ENCODE measurements at places on chromosomes 12 and 14.
A peak's percentile ranks its signal among the peaks of the same experiment; 100 is the strongest.

- no peak overlapping the region for H3K4me3 ChIP-seq
- DNase-seq, result no peak
- H3K27me3 ChIP-seq, result no peaks in the 10 kb centered on the region
- H3K36me3 ChIP-seq, result no peaks in the 10 kb centered on the region
Measured at GRCh38 chr12:131011165-131012079, 57.7 kb downstream of the ADGRD1 start.

DNA sequence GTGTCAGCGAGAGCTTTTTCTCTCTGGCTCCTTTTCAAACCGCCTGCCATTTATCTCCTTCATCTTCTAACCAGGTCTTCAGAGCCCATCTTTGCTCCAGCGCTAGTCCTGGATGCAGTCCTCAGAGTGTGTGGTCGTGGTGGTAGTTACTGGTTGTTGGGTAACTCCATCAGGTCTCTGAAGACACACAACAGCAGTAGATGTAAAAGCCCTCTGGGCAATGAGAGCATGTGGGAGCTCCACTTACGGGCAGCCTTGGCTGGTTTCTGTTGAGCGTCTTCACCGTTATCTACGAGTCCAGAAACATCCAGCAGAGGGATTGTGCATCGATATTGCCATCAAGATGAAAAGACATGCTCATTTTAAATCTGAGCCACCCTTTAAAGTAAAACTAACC lies 61.2 kb downstream of the FBXL14 start:
- no peak for DNase-seq
- H3K27ac ChIP-seq, result no peak overlapping the region
- no peak overlapping the region for H3K4me3 ChIP-seq
- H3K4me1 ChIP-seq, result peaks cover 41% of the 10 kb centered on the region
- peaks cover 9% of the 10 kb centered on the region for H3K27me3 ChIP-seq

DNA sequence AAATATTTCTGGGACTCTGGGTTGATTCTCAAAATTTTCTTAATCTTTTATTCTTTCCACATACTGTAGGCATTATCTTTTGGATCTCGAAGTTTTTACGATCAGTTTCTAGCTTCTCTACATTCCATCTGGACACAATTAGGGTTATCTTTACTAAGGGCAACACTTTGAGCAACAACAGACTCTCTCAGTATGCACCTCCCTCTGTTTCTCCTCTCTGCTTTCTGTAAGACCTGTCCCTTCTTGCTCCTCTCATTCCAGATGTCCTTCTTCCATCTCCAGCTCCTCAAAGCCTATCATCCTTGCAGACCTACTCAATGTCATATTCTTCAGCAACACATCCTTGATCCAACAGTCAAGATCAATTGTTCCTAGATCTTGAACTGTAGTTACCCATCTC lies 457.0 kb downstream of the SLC6A15 start:
- H3K27ac ChIP-seq, result no peak overlapping the region
- H3K27me3 ChIP-seq, result no peaks in the 10 kb centered on the region
- H3K36me3 ChIP-seq, result no peaks in the 10 kb centered on the region
- no peaks in the 10 kb centered on the region for H3K4me1 ChIP-seq
- no peak overlapping the region for H3K4me3 ChIP-seq

GRCh38 chr14:66508846-66509621 lies 1.1 kb downstream of the GPHN start:
- peak overlapping the region; percentile 84 for H3K4me3 ChIP-seq
- no peaks in the 10 kb centered on the region for H3K36me3 ChIP-seq
- no peaks in the 10 kb centered on the region for H3K27me3 ChIP-seq
- peak overlapping the region; percentile 96 for H3K27ac ChIP-seq
- no peak for DNase-seq
- H3K4me1 ChIP-seq, result peaks cover 9% of the 10 kb centered on the region

- H3K4me3 ChIP-seq, result no peak overlapping the region
- no peaks in the 10 kb centered on the region for H3K27me3 ChIP-seq
- no peak overlapping the region for H3K27ac ChIP-seq
Measured at GRCh38 chr14:23439107-23439835, 3.8 kb upstream of the MYH7 start.

DNA sequence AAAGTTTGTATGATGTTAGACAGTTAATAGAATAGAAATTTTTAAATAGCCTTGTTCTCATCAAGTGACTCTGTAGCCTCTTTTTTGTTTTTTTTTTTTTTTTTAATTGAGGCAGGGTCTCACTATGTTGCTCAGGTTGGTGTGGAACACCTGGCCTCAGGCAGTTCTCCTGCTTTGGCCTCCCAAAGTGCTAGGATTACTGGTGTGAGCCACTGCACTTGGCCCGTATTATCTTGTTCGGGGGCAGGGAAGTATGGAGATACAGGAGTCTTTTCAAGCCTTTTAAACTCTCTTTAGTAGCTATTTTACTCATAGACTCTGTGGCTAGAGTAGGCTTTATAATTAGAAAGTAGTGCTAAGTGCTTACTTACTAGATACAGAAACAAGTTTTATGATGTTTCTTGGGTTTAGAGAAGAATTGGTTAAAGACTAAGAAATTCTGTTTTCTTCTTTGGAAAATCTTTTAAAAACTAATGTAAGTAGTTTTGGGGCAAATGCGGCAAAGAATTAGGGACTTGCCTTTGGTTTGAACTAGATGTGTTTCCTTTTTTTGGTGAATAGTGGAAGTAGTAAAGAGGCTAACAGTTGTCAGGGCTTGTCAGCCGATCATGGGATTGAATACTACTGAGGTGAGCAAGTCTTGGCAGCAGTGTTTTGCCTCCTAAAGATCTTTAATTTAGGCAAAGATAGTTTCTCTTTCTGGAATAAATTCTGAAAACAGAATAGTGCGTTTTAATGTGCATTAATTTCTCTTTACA lies 31.3 kb downstream of the FBXO34 start:
- peaks cover 11% of the 10 kb centered on the region for H3K36me3 ChIP-seq
- peak overlapping the region; percentile 66 for H3K27ac ChIP-seq
- no peaks in the 10 kb centered on the region for H3K27me3 ChIP-seq
- peaks cover 86% of the 10 kb centered on the region for H3K4me1 ChIP-seq

DNA sequence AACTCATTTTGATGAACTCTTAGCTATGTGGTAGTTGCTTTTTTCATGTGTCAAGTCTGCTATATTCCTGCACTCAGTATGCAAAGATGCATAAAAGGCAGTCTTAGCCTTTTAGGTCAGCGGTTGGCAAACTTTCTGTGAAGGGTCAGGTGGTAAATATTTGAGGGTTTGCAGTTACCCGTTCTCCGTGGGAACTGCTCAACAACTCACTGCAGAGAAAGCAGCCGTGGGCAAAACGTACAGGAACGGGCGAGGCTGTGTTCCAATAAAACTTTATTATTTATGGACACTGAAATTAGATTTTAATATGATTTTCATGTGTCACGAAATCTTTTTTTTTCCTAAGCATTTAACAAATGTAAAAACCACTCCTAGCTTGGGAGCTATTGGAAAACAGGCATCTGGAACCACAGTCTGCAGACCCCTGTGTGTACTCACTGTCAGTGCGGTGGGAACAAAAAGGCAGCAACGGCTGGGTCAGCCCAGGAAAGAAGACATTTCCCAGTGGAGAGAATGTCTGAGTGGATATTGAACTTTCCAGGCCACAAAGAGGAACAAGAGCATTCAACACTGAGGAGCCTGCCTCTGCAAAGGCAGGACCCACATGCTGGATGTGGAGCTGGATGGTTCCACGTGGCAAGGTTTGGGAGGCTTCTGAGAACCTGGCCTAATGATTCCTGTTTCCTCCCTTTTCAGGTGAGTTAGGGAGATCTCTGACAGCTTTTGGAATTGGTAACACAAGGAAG lies 3.5 kb upstream of the ACACB start:
- H3K27ac ChIP-seq, result peak overlapping the region; percentile 95
- H3K4me1 ChIP-seq, result peaks cover 45% of the 10 kb centered on the region
- no peak for DNase-seq
- no peaks in the 10 kb centered on the region for H3K27me3 ChIP-seq

DNA sequence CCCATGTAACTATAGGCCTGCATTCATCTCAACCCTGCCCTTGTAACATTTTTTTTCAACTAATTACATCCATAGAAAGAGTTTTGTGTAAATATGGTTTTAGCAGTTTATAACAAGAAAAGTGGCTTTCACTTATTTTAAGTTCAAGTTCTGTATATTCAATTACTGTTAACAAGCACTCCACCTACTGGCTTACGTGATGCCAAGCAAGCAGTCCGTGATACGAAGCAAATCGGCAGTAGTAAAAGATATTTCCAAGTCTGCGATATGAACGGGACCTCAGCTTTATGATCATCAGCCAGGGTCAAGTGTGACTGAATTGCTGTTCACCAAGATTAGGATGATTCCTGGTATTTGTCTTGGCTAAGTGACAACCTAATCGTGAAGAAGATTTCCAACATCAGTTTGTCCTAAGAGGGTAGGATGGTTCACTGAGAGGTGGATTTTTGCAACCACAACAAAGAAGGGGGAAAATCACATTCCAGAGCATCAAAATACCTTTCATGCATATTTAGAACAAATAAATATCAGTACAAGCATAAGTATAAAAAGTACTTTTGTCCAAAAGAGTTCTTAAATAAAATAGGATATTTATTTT lies 456.2 kb downstream of the FOXG1 start:
- no peak overlapping the region for H3K4me3 ChIP-seq
- DNase-seq, result no peak
- no peaks in the 10 kb centered on the region for H3K27me3 ChIP-seq
- no peak overlapping the region for H3K27ac ChIP-seq

GRCh38 chr14:35368139-35368460 lies 36.4 kb downstream of the NFKBIA start:
- no peak overlapping the region for H3K27ac ChIP-seq
- no peak overlapping the region for H3K4me3 ChIP-seq
- no peaks in the 10 kb centered on the region for H3K36me3 ChIP-seq
- H3K27me3 ChIP-seq, result no peaks in the 10 kb centered on the region
- no peak for DNase-seq

DNA sequence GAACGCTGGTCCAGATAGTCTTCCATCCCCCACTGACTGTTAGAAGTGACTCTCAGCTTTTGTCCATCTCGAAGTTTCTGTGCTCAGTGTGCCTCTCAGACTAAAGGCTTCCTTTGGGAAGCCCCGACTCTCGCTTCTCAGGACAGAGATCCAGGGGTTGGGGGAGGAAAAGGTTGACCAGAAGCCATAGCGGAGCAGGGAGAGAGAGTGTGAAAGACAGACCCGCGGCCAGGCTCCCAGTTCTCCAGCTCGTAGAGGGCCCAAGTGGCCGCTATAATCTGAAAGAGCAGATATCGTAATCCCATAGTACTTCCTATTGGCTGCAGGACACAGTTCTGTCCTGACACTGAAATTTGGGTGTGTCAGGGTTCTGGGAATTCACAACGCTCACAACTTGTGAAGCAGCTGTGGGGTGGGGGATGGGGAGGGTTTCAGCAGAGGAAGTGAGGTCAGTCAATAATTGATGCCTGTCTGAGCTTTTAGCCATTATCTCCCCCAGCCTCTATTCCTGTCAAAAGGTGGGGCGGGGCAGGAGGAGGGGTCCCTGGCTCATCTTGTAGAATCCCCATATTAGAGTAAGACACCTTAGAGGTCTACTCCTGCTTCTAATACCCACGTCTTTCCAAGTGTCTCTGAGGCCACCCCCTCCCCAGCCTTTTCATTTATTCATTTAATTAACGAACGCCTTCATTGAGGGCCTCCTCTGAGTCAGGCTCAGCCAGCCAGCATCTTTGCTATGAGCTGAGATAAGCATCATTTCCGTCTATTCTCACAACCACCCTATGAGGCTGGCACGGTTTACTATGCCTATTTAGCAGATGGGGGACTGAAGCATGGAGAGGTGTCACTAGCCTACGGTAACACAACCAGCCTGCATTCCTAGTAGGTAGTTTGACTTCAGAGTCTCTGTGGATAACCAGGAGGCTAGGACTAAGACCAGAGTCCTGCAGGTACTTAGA lies 1.6 kb upstream of the ACVRL1 start:
- no peak for DNase-seq
- H3K36me3 ChIP-seq, result no peaks in the 10 kb centered on the region
- no peaks in the 10 kb centered on the region for H3K27me3 ChIP-seq

DNA sequence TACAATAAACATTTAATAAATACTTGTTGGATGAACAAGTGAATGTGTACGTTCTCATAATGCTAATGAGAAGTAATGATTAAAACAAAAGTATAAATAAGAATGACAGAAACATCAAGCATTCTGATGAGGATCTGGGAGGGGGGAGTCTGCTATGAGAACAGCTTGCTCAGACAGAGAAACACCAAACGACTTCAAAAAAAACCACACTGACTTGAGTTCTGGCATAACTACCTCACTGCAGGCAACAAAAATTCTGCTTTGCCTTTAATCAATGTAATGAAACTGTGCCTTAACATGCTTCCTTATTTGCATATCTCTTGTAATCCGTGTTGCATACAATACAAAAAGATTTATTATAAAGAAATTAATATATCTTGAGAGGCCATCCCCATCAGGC lies 295.3 kb upstream of the GARIN6 start:
- H3K36me3 ChIP-seq, result no peaks in the 10 kb centered on the region
- no peaks in the 10 kb centered on the region for H3K27me3 ChIP-seq
- H3K4me3 ChIP-seq, result no peak overlapping the region
- no peaks in the 10 kb centered on the region for H3K4me1 ChIP-seq

DNA sequence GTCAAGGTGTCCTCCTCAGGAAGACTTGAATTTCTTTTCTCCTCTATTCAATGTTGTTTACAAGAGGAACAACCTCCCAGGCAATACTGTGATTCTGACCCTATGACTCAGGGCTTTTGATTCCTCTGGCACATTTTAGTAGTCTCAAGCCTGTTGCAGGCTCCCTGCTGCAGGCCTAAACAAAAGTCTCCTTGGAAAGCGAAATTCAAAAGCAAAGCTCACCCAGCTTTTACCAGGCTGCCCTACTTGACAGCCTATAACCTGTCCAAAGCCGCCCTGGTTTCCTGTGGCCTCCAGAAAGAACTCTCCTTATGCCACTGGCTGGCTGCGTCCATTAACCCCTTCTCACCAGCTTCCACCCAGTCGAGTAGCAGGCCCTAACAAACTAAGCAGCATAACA lies 11.6 kb downstream of the FGD6 start:
- no peaks in the 10 kb centered on the region for H3K27me3 ChIP-seq
- peaks cover 72% of the 10 kb centered on the region for H3K4me1 ChIP-seq
- H3K36me3 ChIP-seq, result no peaks in the 10 kb centered on the region
- peak overlapping the region; percentile 88 for H3K27ac ChIP-seq
- no peak overlapping the region for H3K4me3 ChIP-seq

- no peak for DNase-seq
- H3K4me3 ChIP-seq, result peak within 1 kb of the TSS; percentile 67
- no peaks in the 10 kb centered on the region for H3K36me3 ChIP-seq
- H3K4me1 ChIP-seq, result peaks cover 62% of the 10 kb centered on the region
- no peak within 1 kb of the TSS for H3K27ac ChIP-seq
Measured at GRCh38 chr12:64390275-64390851, at the start of gene C12orf56. TSS of gene C12orf56 (minus strand) at chr12:64390758. CDS start at chr12:64390565, 193 bp downstream.

GRCh38 chr14:104450811-104451401 lies 128.7 kb upstream of the C14orf180 start:
- no peak overlapping the region for H3K4me3 ChIP-seq
- no peaks in the 10 kb centered on the region for H3K4me1 ChIP-seq
- H3K36me3 ChIP-seq, result no peaks in the 10 kb centered on the region
- H3K27ac ChIP-seq, result no peak overlapping the region

GRCh38 chr12:10607885-10608458 lies 5.4 kb downstream of the MAGOHB start:
- H3K4me3 ChIP-seq, result no peak overlapping the region
- no peak overlapping the region for H3K27ac ChIP-seq
- no peaks in the 10 kb centered on the region for H3K27me3 ChIP-seq
- peaks cover 17% of the 10 kb centered on the region for H3K4me1 ChIP-seq
- H3K36me3 ChIP-seq, result no peaks in the 10 kb centered on the region
- DNase-seq, result no peak

Data from esophagus squamous epithelium (tissue), 5 donors.